Fibroblast of mammary gland (primary cell): ENCODE measurements at places on chromosomes 2 and 18.

- DNase-seq: no peak
Observed at GRCh38 chr2:233597522-233597921, 19.9 kb upstream of the UGT1A8 start.

GRCh38 chr18:44467718-44468117 is 213.0 kb upstream of the SETBP1 start:
- DNase-seq: no peak

- DNase-seq: no peak
Observed at GRCh38 chr18:9898792-9899549, 13.2 kb downstream of the TXNDC2 start.

- DNase-seq: no peak
Observed at GRCh38 chr2:71965530-71965929, 182.1 kb downstream of the CYP26B1 start.

DNA sequence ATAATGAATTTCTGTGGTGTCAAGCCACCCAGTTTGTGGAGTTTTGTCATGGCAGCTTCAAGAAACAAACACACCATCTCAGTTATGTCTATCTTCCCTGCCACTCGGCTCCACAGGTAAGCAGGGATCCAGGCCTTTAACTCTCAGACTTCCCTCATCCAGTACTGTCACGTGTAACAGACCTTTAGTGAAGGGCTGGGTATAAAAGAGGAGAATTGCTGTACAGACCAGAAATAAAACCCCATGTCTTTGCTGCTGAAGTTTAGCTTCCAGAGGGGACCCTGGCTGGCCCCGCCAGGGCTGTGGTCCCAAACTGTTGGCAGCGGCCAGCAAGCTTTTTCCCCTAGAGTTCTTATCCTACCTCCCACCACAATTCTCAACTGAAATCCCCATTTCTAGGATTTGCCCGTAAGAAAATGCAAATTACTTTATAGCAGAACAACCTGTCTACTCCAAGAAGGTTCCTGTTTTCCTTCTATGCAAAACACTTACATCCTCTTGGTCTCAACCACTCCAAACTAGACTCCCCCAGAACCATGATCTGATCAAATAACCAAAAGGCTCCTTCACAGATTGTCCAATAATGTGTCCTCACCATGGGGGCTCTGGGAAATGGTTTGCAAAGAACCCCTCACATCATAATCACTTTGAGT is 438.0 kb upstream of the ID2 start:
- no peak for DNase-seq

GRCh38 chr18:46650681-46651080 is 6.3 kb downstream of the LOXHD1 start:
- DNase-seq: no peak

DNA sequence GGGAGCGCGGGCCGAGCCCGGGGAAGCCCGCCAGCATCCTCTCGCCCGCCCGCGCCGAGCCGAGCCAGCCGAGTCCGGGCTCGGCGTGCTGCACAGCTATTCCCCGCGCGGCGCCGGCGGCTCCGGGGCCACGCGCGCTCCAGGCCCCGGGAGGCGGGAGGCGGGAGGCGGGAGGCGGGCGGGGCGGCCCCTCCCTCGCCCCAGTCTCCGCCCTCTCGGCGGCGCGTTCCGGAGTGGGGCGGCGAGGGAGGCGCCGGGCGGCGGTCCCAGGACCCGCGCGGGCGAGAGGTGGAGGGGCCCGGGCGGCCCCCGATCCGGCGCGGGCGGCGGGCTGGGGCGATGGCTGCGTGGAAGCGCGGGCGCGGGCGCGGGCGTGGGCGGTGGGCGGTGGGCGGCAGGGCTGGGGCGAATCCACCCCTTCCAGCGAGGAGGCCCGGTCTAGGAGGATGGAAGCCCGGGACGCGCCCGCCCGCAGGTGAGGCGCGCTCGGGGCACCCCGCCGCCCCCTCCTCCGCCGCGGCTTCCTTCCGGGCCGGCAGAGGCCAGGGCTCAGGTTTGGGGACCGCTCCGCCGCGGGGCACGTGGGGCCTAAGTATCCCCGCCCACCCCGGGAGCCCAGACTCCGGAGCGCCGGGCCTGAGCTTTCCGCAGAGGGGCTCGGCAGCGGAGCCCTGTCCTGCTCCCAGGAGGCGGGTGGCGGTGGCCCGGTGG is at the start of gene ADCY3:
ADCY3 (minus strand) TSS at position 140 of the 711 bp plus-strand sequence. CDS start 1,250 bp downstream, outside the sequence.
- no peak for DNase-seq

DNA sequence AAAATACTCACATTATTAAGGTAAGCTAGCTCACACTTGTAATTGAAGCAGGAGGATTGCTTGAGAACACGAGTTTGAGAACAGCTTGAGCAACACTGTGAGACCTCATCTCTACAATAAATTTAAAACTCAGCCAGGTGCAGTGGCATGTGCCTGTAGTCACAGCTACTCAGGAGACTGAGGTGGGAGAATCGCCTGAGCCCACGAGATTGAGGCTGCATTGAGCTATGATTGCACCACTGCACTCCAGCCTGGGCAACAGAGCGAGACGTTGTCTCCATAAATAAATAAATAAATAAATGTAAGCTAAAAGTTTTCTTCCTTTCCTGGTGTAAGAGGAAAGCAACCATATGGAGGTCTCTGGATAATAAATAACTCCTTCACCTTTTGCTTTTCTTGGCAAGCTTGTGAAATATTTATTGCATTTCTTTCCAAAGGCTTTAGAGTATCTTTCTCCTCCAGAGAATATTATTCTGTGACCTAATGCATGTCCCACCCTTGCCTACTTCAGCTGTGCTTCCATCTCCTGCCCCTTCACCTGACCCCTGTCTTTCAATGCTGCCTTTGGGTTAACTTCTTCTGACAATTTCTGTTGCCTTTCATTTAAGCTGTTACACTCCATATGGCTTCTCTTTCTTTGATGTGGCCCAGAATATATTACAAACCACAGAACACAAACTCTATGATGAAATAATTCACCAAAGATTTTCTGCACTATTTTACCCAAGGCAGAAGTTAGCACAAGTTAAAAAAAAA is 280.7 kb upstream of the RND3 start:
- DNase-seq: peak; percentile 15

DNA sequence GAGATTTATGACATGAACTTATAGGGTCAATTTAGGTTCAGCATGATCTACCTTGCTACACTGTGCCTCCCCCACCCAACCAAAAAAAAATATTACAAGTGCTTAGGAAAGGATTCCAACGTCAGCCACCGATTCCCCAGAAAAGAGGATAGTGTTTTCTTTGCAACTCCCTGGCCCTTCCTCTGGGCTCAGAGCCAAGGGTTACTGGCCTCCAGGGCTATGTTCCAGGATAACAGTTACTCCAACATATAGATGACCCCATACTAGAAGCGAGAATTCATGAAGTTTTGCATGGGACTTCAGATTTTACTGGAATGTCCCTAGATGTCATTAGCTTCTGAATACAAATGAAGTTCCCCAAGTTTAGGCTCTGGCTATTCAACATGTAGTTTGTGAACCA is 172.1 kb downstream of the UPP2 start:
- DNase-seq: no peak

DNA sequence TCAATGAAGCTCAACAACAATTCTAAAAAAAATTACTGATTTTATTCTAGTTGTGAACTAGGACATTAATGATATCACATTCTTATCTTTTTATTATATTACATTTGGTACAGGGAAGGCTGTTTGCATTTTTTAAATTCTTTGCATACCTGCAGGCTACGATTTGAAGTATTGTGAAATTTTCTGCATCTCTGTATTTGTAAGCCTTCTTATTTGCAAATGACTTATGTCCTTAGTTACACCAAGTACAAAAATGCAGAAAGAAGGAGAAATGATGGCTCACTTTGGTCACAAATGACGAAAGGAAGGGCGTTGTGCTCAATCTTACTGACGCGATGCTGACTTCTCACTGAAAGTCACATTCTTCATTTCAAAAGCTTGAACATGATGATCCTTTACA is 227.5 kb upstream of the SOX11 start:
- DNase-seq: no peak

DNA sequence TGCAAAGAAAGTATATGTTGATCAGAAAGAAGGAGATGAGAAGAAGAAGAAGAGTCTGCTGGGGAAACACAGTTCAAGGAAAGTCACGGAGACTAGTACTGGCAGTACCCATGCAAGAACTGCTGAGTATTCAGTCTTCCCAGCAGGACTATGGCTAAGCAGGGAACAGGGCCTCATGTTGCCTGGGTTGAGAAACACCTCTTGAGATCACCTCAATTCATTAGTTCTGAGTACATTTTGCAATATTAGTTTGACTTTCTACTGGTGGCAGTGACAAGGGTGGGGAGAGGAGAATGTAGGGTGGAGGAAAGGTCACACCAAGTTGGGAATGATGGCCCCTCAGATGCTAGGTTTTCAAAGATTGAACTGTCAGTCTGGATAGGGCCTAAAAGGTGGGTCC is 50.5 kb downstream of the MRPL33 start:
- DNase-seq: no peak
